ENCODE measurements at places on chromosomes 6 and 20.

- no peak for DNase-seq
Observed at GRCh38 chr6:137157601-137158000, 15.8 kb downstream of the IL22RA2 start.

GRCh38 chr6:16731478-16732051, 29.7 kb downstream of the ATXN1 start:
- no peak for DNase-seq

- DNase-seq: no peak
Observed at GRCh38 chr6:170407932-170408331, 101.4 kb downstream of the FAM120B start.

DNA sequence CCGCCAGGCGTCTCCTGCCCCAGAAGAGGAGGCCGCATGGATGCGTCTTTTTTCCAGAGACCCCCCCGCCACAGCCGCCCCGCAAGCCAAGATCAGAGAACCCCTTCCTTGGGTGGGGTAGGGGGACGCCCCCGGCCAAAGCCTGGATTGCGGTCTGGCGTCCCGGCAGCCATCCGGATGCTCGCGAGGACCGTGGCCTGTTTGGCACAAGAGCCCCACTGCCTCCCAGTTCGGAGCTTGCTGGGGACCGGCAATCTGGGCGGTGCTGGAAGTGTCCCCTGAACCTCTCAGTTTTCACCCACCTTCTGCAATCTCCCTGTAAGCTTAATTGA, 924 bp downstream of the FAM162B start:
- no peak for DNase-seq

- no peak for DNase-seq
Observed at GRCh38 chr6:15344192-15344519, 98.3 kb downstream of the JARID2 start.

- no peak for DNase-seq
Observed at GRCh38 chr6:81262656-81263055, 489.8 kb downstream of the TENT5A start.

DNA sequence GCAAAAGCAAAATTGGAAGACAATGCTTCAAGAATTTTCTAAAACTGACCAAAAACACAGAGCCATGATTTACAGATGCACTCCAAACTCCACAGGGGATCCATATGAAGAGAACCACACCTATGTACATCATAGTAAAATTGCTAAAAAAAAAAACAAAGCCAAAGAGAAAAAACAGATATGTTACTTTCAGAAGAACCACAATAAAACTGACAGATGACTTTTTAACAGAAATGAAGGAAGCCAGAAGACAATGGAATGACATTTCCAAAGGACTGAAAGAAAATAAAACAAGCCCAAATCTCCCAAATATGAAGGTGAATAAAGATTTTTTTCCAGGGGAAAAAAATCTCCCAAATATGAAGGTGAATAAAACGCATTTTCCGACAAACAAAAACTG, 17.5 kb downstream of the TRERF1 start:
- no peak for DNase-seq

- no peak for DNase-seq
Observed at GRCh38 chr6:123875784-123876183, 72.1 kb downstream of the NKAIN2 start.

Data from NCI-H226 (cell line).